ENCODE measurements at places on chromosomes 6 and 20. TPM values are rescaled to one million over a fixed set of nuclear protein-coding genes. Genes with fewer than 3 reads are reported as not detected.

Gene HMGCLL1
- 0.73 TPM for total RNA-seq

- DNase-seq: no peak
- H3K4me3 ChIP-seq: peak overlapping the region; percentile 94
- H3K27ac ChIP-seq: peak overlapping the region; percentile 99
- peaks cover 41% of the 10 kb centered on the region for H3K36me3 ChIP-seq
These were observed 1.2 kb downstream of the SYNCRIP start for GRCh38 chr6:85641522-85641896.

DNA sequence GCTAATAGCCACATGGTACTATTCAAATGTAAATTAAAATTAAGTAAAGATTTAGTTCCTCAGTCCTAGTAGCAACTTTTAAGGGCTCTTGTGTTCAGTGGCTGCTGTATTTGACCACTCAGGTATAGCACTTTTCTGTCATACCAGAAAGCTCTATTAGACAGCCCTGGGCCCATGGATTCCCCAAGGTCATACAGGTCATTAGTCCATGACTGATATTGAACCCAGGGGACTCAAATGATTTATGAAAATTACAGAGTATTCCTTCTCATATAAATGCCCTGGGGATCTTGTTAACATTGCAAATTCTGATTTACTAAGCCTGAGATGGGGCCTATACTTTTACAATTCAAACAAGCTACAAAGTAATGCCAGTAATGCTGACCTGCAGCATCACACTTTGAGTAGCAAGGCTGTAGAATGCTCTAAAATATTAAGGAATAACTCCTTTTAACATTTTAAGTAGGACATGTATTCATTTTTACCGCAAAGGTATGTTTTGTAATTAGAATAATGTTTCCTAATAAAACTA is 29.6 kb downstream of the RNF217 start:
- H3K36me3 ChIP-seq: peaks cover 6% of the 10 kb centered on the region
- peaks cover 4% of the 10 kb centered on the region for H3K4me1 ChIP-seq
- H3K27ac ChIP-seq: no peak overlapping the region
- no peak overlapping the region for H3K4me3 ChIP-seq
- H3K27me3 ChIP-seq: no peaks in the 10 kb centered on the region

DNA sequence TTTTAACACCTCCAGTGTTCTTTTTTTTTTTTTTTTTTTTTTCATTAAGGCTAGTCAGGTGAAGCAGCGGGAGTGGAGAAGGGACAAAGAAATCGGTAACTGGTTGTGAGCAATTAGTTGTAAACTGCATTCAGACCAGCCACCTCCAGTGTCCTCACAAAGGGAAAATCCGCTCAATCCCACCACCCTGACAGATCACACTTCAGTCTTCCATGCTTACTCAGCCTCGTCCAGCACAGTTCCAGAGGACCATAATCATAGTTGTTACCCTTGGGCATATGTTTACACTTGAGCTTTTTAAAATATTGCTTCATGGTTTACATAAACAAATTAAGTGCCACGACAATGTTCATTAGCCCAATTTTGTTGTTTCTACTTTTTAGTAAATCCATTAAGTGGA is 10.2 kb downstream of the DYNLRB1 start:
- H3K36me3 ChIP-seq: peaks cover 3% of the 10 kb centered on the region
- H3K4me3 ChIP-seq: no peak overlapping the region
- peaks cover 36% of the 10 kb centered on the region for H3K4me1 ChIP-seq
- no peaks in the 10 kb centered on the region for H3K27me3 ChIP-seq

DNA sequence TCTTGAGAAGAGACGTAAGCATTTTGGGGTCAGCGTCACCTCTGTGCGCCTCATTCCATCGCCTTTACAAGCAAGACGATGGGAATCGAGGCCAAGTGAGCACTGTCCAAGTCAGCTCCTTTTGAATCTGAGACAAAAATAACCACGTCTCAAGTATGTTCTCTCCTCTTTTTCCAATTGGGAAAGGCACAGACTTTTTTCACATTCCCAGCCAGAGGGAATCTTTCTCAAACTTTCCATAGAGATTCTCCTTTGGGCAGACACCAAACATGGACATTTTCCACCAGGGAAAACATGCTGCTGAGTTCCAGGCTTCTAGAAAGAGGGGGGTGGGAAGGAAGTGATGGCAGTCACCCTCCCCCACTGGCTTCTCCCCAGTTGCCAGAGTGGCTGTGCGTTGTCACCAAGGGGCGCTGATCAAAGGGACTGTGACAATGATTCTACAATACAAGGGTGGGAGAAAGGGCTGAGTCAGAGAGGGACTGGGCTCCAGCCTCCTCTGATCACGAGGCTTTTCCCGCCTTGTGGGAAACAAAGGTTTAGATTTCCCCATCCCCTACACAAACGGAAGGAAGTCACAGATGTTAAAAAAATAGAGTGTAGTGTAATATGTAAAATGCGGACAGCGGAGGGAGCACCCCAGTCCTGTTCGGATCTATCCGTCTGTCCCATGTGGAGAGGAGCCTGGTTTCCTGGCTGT is 281.9 kb upstream of the RNF24 start:
- peaks cover 9% of the 10 kb centered on the region for H3K4me1 ChIP-seq
- H3K27me3 ChIP-seq: no peaks in the 10 kb centered on the region
- H3K4me3 ChIP-seq: no peak overlapping the region
- no peak overlapping the region for H3K27ac ChIP-seq
